ENCODE measurements at places on chromosomes 4 and X. TPM values are rescaled to one million over a fixed set of nuclear protein-coding genes. Genes with fewer than 3 reads are reported as not detected.

The KLHL4 gene
- not detected for total RNA-seq

The COL25A1 gene
- total RNA-seq = not detected

The RGN gene
- not detected for total RNA-seq

The TNIP3 gene
- 1.00 TPM for total RNA-seq
